ENCODE measurements at places on chromosomes 12 and 14.

DNA sequence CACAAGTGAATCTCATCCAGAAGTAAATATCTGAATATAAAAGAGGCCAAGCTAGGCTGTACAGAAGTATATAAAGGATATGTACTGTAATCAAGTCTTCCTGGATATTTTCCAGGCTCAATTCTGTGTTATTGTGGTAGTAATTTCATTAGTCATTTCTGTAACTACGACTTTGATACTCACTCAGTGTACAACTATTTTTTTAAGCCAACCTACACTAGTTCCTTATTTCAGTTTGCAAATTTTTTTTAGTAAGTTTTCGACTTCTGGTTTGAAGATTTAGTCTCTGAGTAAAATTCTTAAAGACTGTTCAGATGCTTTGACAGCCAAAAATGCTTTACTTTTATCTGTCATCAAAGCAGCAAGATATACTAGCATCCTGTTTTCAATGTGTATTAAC is 130.8 kb downstream of the CAPZA3 start:
- no peak for DNase-seq

DNA sequence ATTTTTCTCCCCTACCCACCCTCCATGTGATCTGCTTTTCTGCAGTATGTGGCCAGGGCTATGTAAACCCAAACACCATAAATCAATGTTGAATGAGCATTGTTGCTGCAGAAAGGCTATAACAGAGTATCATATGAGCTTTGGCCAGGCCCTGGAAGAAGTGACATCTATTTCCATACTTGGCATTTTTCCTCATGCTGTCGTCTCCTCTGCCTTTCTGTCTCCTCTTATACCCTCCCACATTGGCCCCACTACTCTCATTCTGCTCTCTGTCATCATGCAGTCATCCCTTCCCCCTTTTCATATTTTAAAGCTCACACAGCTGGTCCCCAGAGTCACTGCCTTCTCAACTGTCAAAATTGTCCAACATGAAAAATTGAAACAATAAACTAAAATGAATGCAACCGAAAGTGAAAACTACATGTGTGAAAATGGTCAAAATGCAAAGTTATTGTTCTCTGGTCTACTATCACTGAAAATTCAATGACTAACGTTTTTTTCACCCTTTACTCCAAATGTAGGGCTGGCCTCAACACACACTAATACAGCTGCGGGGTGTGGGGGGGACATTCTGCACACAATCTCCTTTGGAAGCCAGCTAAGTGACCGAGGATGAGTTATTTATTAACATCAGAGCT is 290.7 kb upstream of the TMPO start:
- DNase-seq = no peak

DNA sequence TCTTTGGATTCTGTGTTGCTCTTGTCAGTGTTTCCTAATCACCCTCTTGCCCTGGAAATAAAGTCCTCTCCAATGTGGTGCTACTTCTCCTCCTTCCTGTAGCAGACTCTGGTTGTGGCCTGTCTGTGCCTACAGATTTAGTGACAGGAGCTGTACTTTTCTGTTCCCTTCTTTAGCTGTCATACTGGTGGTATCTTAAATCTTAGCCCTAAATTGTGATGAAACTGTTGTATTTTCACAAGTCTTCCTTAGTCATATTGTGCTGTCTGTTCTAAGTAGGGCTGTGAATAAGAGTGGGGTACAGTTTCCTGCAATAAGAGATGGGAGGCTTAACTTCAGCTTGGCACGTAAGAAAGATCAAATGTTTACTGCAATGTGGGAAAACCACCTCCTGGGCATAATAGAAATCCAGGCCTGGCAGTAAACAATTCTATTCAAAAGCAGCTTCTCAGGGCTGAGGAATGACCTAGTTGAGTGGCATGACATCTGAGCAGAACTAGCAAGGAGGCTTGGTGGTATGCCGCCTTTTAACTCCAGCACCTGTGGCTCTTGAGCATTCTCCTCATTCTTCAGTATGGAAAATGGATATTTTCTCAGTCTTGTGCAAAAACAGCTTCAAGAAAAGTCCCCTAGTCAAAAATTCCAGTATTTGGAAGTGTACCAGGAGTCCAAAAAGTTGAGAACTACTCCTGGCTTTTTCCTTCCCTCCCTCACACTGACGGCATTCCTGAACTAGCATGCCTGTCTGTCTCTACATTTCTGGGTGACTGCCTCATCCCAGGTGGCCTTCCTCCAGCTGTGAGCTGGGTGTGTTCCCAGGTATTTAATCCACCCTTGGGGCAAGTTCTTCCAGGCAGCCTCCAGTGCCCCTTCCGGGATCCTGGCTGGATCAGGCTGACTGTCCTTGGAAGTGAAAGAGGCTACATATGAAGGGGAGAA is 19.5 kb downstream of the ANO6 start:
- no peak for DNase-seq

DNA sequence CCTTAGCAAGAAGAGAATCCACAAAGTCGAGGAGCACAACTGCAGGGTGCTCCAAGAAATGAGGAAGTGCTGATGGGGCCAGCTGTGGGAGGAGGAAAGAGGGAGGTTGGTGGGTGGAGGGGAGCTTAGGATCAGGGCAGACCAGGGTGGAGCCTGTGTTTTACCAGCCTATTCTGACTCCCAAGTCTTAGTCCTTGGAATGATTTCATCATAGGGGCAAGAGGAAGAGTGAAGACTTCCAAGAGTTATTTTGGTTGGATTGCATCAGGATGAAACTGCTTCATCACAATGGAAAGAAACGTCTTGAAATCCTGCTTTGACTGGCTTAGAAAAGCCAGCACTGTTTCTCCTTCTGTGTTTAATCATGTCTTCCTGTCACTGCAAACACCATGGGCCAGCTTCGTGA is 194.0 kb downstream of the DPF3 start:
- DNase-seq = no peak

DNA sequence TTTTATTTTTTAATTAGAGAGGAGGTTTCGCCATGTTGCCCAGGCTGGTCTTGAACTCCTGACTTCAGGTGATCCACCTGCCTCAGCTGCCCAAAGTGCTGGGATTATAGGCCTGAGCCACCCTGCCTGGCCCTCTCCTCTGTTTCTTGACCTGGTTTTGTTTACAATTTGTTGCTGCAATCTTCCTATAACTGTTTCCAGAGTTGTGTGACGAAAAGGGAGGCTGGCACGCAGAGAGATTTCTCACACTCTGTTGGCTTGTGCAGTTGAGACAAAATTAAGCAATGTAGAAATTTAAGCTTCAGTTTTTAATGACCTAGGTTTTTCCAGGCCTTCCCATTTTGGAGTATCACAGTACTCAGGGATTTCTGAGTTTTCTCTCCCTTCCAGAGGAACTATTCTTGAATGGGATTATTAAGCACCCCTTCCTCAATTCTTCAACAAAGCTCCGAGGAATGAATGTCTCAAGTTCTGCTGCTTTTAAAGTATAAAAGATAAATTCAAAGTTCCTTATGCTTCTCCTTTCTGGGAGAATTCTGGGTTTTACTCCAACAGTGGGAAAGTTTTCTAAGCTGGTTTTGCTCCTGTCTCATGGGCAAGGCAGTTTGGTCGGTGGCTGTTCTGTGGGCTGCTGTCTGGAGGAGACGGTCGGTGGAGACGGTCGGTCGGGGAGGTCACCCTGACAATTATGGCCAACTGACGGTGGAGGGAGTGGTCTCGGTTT is 20.4 kb upstream of the FOS start:
- no peak for DNase-seq

DNA sequence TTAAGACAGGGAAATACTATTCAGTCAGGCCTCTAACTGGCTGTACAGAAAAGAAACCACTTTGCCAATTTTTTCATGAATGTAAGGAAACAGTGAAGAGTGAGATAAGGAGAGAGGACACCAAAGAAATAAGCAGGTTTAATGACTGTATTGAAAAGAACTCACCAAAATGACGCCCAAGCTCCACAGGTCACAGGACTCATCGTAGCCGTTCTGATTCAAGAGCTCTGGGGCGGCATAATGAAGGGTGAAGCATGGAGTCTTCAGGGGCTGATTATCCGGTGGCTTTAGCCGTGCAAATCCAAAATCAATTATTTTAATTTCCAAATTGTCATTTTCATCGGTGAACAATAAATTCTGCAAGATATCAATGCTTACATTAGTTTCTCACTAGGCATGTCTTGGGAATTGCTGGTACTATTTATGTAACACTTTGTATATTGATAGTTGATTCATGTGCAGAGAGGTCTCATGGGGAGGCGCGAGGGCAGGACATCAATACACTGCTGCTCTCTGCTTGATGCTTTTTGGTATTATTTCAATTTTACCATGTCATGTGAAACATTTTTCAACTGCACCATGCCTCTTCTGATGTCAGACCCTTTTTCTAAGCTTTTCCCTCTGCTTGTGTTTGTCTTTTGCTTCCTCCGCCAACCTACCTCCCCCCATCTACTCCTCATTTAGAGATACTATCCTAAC is 74.2 kb upstream of the TTC7B start:
- no peak for DNase-seq

DNA sequence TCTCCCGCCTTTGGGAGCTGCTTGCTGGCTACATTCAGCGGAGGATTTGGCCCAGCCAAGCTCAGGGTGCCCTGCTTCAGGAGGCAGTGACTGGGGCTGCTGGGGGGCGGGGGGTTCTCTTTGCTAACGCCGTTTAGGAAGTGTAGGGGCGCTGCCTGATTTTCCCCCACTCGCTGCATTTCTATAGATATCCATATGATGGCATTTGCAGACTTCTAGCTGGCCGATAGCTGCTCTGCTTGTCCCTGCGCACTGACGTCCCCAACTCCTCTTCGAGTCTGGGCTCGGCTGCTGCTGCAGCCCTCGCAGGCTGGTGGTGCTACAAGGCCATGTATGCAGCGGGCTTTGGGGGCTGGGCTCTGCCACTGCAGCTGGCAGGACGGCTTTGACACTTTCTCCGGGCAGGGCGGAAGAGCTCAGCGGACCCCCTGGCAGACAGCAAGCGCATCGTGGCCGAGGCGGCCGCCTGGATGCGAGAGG is 3.1 kb downstream of the LRFN5 start:
- DNase-seq = no peak
